ENCODE measurements at places on chromosomes 4 and X.

- DNase-seq = no peak
Measured at GRCh38 chr4:3827616-3828492, 61.7 kb downstream of the ADRA2C start.

DNA sequence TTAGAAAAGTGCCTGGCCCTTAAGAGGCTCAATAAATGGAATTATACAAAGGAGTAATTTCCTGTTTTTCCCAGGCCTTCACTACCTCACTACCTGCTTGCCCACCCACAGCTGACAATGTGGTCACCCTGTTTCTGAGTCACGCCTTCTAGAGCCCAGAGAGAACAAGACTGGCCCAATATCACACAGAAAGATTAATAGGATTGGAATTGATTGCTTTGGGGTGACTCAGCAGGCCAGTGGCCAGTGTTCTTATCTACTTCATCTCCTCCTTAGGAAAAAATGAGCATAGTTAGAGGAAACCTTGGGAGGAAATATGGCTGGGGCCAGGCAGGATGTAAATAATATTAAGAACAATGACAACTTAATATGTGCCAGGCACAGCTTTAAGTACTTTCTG is 4.5 kb upstream of the FGF16 start:
- no peak for DNase-seq

DNA sequence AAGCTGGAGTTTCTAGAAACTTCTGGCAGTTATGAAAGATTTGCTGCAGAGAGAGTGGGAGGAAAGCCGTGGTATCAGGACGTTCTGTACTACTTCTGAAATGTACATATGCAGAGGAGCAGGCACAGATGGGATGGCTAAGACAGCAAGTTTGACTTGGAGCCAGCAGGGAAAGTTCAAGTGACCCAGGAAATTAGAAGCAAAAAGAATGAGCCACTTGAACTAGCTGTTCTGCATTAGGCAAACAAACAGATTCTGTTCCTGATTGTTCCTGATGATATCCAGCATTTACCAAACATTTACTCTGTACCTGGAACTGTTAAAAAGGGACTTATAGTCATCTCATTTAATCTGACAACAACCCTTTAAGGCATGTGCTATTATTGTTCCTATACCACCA is 41.4 kb upstream of the CXCL13 start:
- DNase-seq = no peak

DNA sequence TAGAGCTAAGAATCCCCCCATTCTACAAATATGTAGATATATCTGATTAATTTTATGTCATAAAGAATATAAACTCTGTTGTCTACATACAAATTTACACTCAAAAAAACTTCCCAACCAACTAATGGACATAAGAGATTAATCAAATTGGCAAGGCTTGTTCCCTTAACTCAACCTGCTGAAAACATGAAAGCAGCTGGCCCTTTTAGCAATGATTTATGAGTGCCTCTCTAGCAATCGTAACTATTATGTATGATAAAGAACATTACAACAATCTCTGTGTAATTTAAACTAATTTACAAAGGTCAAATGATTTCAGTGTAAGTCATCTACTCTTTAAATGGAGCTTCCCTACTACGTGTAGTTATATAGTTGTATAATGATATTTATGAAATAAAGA is 83.1 kb upstream of the FTHL17 start:
- no peak for DNase-seq

DNA sequence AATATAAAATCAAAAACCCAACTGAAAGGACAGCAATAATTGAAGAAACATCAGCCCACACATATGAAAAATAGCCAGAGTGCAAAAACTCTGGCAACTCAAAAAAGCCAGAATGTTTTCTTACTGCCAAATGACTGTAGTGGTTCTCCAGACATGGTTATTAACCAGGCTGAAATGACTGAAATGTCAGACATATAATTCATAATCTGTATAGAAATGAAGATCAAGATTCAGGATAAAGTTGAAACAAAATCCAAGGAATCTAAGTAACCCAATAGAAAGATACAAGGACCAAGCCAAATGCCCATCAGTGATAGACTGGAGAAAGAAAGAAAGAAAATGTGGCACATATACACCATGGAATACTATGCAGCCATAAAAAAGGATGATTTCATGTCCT is 553.3 kb upstream of the KLHL4 start:
- DNase-seq = no peak

- no peak for DNase-seq
Measured at GRCh38 chr4:80173841-80174240, 23.5 kb upstream of the PRDM8 start.

DNA sequence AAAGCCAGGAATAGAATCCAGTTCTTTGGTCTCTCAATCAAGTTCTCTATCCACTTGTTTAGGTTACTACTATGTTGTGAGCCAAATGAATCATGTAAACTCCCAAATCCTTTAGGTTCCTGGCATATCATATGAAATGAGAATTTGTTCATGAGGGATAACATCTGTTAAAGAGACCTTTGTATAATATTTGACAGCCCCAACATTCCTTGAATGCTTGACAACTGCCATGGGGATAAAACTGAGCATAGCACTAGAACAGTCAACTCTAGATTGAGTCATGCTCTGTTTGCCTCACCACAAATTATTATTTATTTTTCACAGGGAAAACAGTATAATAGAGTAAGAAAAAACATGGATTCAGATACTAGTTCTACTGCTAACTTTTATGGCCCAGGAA is 93.3 kb downstream of the NAA11 start:
- no peak for DNase-seq

GRCh38 chrX:14362721-14363120 is 166.6 kb upstream of the GLRA2 start:
- DNase-seq = no peak

GRCh38 chr4:124111411-124111810 is 601.1 kb downstream of the ANKRD50 start:
- DNase-seq = no peak

GRCh38 chr4:69876071-69876470 is 16.1 kb upstream of the SULT1E1 start:
- DNase-seq = no peak

GRCh38 chrX:150329868-150330267 is 33.2 kb upstream of the MAMLD1 start:
- no peak for DNase-seq

GRCh38 chr4:20487446-20487845 is 212.8 kb upstream of the PACRGL start:
- no peak for DNase-seq

DNA sequence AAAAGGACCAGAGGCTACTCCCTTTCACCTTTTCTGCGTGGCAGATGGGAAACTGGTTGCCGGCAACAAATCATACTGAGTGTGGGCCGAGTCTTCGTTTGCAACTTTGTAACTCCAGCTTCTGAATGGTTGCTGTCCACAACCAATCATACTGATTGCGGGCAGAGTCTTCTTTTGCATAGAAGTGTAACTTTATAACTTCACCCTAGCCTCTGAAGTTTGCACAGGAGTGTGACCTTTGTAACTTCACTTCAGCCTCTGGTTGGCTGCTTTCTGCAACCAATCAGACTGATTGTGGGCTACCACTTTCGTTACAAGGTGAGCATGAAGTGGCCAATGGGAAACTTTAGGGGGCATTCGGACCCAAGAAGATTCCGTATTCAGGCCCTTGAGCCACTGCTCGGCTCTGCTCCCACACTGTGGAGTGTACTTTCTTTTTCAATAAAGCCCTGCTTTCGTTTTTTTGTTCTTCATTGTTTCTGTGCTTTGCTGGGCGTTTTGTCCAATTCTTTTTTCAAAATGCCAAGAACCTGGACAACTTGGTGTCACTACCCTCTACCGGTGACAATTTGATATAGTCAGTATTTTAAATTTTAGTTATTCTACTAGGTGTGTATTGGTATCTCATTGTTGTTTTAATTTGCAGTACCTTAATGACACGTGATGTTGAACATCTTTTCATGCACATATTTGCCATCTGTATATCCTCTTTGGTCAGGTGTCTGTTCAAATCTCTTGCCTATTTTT is 9.0 kb upstream of the PAGE5 start:
- DNase-seq = no peak

- DNase-seq = no peak
Measured at GRCh38 chr4:139656614-139657486, 8.8 kb upstream of the MGST2 start.

DNA sequence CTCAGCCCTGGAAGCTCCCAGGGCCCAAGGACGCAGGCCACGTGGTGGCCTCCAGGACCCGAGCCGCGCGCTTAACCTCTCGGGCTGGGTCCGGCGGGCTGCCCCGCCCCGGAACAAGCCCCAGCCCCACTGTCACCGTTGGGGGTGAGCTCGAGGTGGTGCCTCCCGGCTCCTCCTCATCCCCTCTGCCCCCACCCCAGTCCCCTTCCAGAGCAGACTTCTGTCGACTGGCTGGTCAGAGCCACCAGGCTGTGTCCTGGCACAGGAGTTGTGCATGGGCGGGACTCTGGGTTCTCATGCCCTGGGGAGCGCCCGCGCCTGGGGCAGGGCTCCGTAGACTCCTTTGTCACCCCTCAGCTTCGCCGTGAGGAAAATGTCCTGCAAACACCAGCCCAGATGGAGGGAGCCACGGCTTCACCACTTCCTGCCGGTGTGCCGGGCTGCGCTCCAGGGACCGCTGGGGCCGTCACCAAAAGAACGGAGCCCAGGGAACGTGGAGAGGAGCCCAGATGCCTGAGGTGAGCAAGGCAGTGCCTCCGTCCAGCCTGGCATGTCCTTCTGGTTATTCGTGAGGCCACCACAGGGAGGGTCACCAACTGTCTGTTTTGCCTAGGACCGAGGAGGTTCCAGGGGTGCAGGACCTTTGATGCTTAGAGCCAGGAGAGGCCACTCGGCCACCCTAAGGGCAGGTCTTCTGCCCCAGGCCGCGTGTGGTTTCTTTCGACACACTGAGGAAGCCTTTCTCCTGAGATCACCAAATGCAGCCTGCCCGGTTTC is 7.1 kb upstream of the RGS12 start:
- no peak for DNase-seq

DNA sequence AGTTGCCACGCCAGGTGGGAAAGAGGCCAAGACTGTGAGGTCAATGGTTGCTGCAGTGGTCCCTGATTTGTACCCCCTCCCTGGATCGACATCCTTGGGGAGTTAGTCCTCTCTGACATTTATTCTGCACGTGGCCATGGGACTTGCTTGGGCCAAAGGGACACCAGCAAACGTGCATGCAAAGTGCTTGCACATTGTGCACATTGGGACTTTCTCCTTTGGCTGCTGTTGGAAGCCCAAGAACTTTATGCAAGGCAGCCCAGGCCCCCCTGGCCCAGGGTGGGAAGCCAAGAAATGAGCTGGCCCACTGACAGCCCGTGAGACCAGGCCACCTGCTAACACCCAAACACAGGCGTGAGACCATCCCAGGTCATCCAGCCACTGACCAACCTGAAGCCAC is 38.1 kb downstream of the SLC2A9 start:
- DNase-seq = no peak

GRCh38 chr4:83250687-83251446 is 33.7 kb downstream of the COQ2 start:
- DNase-seq = no peak

GRCh38 chr4:186724058-186724863 is 605 bp upstream of the FAT1 start:
- DNase-seq = no peak

GRCh38 chr4:73721435-73721834 is 18.9 kb upstream of the CXCL8 start:
- no peak for DNase-seq

GRCh38 chrX:71454222-71454621 is 78.7 kb upstream of the OGT start:
- no peak for DNase-seq

DNA sequence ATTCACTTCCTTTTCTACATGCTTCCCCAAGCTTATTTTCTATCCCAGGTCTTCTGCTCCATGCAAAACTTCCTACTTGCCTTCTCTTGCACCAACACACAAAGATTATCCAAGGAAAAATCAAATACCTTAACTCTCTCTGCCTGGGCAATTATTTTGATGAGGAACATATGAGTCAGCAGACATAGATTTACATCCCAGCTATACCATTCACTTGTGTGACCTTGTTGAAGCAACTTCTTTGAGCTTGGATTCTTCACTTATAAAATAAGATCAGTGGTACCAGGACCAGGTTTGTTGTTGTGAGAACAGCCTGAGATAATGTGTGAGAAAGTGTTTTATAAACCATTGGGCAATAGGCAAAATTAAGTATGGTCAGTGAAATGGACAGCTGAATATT is 39.1 kb upstream of the TMEM192 start:
- no peak for DNase-seq

- no peak for DNase-seq
Measured at GRCh38 chr4:86670756-86671155, 76.6 kb downstream of the PTPN13 start.

- no peak for DNase-seq
Measured at GRCh38 chrX:19545651-19546050, 30.3 kb upstream of the MAP3K15 start.

- DNase-seq = no peak
Measured at GRCh38 chr4:88697588-88698329, at the start of gene NAP1L5. Gene NAP1L5 (minus strand): TSS chr4:88697829. CDS start chr4:88697754, 75 bp downstream.

GRCh38 chrX:148568763-148569162 is 68.3 kb downstream of the AFF2 start:
- DNase-seq = no peak

- DNase-seq = no peak
Measured at GRCh38 chr4:86482306-86483172, 111.6 kb upstream of the PTPN13 start.

DNA sequence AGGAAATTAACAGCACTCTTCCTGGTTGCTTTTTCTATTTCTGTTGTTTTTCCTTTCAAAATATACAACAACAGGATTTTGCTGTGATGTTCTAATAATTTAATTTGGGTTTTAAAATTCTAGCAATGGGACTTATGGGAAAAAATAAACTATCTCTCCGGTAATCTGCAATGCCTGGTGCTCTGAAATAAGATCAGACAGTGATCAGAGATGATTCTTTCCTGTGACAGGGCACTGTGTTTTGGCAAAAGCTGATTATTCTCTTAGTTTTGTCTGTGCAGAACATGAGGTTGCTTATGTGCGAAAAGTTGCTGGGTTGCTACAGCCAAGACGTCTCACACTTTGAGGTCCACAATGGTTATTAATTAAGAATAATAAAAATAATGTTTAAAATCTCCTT is 291.7 kb downstream of the FBXO8 start:
- no peak for DNase-seq

GRCh38 chr4:96354036-96354712 is 514.3 kb downstream of the PDHA2 start:
- DNase-seq = no peak

DNA sequence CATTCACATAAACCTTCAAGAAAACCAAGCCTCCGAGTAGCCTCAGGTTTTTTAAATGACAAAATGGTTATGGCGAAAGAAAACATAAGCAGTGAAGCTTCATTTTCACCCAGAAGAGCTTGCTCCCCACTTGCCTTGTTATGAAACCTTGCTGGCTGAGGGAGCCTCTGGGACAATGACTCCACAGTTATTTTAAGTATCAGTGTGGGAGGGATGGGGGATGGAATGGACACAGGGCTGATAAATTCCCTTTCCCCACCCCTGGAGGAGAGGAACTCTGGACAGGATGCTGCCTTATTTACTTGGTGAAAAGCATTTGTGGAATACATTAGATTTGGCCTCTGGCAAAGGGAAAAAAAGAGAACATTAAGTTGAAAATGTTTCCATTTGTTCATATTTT is 220.7 kb upstream of the CNKSR2 start:
- no peak for DNase-seq
